ENCODE measurements at places on chromosomes 4 and X.

- DNase-seq, result peak; percentile 89
These were observed at the start of gene CYP2U1 for GRCh38 chr4:107930821-107931774. CYP2U1 (plus strand) TSS chr4:107931549; CDS start chr4:107931644, 95 bp downstream.

GRCh38 chrX:63250253-63250868 lies 100.8 kb downstream of the SPIN4 start:
- DNase-seq, result peak; percentile 3

GRCh38 chr4:139576219-139576618 lies 20.2 kb upstream of the SETD7 start:
- DNase-seq, result no peak

DNA sequence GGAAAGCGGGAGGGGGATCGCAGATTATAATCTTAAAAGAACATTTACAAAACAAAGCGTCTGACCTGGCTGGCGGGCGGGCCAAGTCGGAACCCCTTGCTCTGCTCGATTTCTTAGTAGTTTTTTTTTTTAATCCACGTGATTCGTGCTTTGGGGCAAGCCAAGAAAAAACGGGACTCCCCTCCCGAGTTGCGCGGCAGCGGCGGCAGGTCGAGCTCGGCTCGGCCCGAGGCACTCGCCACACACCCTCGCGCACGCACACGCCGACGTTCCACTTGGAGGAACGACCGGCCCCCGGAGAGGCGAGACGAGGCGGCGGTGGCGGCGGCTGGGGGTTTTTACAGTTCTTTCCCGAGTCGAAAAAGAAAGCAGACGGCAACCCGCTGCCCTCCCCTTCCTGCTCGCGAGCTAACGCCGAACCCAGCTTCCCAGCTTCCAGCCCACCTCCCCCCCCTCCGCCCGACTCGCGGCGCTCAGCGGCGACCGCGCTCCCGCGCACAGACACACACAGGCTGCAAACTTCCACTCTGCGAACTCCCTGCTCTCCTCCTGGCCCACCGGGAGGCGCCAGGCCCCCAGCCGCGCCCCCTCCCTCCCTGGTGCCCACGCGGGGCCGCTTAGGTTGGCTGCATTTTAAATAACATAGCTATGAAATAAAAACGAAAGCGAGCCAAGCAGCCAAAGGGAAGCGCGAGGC lies 1.2 kb downstream of the BCOR start:
- DNase-seq, result peak; percentile 70

DNA sequence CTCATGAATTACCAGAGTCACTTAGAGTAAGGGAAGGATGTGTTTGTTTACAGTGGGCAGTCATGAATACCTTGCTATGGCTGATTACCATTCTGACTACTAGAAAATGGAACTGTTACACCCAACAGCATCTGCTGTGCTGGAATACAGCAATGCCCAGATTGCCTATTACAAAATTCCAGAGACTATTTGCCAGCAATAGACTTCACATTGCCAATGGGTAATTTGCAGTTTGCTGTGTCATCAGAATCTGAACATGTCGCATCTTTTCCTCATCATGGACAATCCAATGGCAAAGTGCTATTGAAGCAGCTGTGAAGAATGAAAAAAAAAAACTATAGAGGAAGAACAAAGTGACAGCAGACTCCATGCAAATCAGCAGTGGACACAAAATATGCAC lies 356.6 kb downstream of the CXXC4 start:
- DNase-seq, result no peak

- DNase-seq, result no peak
These were observed 55.3 kb upstream of the NPFFR2 start for GRCh38 chr4:71976523-71976922.

DNA sequence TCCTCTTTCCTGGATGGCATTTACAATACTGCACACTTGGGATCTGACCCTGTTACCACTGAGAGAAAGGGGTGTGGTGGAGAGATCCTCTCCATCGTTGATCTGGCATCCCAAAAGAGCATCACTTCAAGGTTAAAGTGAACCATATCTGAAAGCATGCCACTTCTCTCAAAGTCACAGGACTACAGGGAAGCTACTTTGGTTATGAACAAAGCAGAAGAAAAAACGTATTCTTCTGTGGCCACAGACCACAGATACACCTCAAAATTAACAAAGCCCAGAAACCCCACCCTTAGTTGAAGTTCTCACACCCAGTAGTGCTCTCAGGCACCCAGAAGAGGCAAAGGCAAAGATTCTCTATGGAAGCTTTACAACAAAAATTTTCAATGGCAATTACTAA lies 108.3 kb downstream of the JADE1 start:
- no peak for DNase-seq

Measured in frontal cortex (tissue), 4 donors.